CD8-positive, alpha-beta T cell (primary cell): ENCODE measurements at places on chromosomes 2 and 18.
A peak's percentile ranks its signal among the peaks of the same experiment; 100 is the strongest.

DNA sequence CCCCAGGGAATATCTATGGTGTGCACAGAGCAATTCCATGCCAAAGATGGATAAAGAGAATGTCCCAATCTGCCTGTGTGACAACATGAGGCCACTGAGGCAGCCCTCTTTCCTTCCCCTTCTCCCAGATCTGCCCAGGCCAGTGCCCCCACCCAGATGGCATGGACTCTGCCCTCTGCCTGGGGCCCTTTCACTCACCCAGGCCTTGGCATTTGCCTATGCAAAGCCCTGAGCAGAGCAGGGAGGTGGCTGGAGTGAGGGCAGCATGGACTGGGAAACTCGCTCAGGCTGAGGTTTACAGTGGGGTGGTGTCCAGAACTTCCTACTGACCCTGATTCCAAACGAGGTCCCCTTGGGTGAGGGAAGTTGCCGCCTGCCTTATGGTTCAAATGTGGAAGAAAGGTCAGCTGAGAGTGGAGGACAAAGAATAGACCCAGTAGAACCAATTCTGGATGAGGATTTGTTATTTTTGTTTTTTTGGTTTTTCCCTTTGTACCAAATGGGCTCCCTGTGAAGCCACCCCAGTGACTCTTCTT lies 8.9 kb downstream of the SH2D6 start:
- no peak for DNase-seq

- DNase-seq, result no peak
Observed at GRCh38 chr2:120699292-120699691, 36.4 kb upstream of the GLI2 start.

DNA sequence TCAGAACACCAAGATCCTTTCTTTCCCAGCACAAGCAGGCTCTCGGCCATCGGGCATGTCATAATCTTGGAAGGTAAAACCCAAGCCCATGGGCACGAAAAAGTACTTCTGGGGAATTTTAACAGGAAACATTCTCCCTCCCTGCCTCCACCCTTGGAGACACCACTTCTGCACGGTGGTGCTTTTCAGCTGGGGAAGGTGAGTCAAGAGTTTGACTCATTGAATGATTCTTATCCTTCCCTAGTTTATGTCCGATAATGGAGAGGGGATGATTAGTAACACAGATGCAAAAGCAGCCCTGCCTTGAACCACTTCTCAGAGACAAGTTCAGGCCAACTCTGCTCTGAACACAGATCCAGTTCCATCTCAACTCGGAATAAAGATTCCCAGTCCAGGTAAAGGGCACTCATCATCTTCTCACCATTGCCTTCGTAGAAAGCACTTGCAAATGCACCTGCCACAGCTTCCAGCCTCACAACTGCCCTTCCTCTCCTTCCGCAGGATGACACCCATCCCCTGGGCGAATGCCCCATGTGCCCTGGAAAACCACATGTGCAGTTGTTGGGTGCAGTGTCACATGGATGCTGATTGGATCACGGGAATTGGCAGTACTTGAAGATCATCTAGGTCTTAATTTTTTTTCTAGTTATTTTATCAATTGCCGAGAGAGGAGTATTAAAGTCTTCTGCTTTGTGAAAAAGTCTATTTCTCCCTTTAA lies 136.2 kb downstream of the PXDN start:
- no peak for DNase-seq

- no peak for DNase-seq
Observed at GRCh38 chr18:37383036-37383785, 182.4 kb downstream of the CELF4 start.

- DNase-seq, result no peak
Observed at GRCh38 chr2:130303169-130303568, 39.5 kb upstream of the IMP4 start.

DNA sequence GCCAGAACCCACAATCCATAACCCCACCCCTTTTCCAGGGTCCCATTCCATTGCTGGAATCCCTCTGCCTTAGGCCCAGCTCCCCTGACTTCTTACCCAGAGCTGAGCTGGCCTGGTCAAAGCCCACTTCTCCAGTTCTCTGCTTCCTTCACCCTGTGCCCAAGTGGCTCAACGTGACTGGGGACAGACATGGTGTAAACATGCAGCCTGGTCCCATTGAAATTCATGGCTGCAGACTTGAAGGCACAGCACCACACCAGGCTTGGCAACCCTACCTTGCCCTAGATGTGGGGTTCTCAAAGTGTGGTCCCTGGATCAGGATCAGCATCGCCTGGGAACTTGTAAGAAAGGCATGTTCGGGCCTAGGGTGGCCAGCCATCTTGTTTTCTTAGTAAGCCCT lies 3.7 kb downstream of the HS1BP3 start:
- no peak for DNase-seq

GRCh38 chr18:25704494-25704893 lies 352.5 kb upstream of the ZNF521 start:
- DNase-seq, result no peak

DNA sequence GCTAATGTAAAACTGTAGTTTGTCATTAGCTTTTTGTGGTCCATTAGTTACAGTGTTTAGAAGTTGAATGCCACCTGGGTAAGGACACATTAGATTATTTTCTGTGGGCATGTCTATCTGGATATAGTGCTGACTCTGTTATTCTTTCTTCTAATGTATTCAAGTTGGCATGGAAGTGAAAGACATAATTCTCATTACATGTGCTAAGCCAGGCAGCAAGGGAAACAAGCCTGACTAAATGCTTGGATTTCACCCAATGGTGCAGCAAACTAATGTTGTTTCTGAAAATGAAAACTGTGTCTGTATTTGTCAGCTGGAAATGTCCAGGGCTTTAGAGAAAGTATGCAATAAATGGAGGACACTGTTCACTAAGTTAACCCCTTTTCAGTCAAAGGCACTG lies 100.7 kb downstream of the NUP35 start:
- no peak for DNase-seq

GRCh38 chr18:31617031-31617717 lies 25.5 kb downstream of the TTR start:
- no peak for DNase-seq

- DNase-seq, result no peak
Observed at GRCh38 chr18:10591896-10592295, 66.1 kb downstream of the NAPG start.

DNA sequence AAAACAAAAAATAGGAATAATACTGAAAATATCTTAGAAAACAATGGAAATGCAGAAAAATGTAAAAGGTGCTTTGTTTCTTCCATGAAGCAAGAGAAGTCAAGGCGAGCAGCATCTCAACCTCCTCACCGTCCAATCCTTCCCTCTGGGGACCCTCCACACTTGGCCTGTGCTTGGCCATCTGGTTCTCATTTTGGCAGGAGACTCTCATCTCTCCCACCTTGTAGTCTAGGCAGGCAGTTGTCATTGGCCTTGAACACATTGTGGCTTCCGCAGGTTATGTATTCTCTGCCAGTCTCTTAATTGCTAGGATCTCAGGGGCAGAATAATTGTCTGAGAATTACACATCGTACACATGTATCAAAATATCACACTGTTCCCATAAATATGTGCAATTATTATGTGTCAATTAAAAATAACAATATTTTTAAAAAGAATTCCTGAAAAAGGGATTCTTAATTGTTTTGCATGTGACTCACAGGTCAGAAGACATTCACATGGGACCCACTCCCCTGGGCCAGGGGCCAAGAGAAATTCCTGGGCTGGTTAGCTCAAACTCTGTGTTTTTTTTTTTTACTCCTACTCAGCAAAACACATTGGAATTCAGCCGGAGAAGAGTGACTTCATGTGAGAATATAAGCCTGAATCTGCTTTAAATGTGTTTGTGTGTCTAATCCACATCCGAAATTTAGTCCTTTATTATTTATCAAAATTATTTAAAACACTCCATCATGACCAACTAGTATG lies 14.0 kb upstream of the ANKRD62 start:
- no peak for DNase-seq

GRCh38 chr18:9106800-9107584 lies 4.5 kb downstream of the NDUFV2 start:
- no peak for DNase-seq

GRCh38 chr2:168671932-168672331 lies 130.5 kb upstream of the NOSTRIN start:
- DNase-seq, result no peak

DNA sequence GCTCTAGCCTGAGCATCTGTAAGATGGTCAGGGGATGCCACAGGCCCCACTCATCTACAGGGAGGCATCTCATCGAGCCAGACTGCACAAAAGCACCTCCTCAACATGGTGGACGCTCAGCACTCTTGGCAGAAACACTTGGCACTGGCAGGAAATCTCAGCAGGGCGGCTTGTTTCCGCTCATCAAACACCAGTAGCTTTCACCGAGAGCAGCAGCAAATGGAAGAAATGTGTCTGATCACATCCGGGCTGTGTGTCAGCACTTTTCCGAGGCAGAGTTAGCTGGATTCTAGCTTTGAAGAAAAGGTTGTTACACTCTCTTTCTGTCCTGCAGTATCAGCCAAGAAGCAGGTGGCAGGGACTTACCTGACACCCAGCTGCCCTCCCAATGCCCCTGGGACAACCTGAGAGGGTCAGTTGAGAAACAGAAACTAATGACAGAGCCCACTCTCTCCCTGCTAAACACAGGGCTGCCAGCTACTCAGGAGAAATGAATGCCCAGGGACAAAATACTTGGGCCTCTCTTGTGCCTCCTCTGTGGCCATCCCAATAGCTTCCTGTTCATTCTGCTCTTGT lies 68.9 kb upstream of the FZD7 start:
- DNase-seq, result peak; percentile 13

GRCh38 chr2:125711075-125711474 lies 944.9 kb upstream of the GYPC start:
- no peak for DNase-seq

- DNase-seq, result no peak
Observed at GRCh38 chr2:50402654-50402960, 629.3 kb downstream of the NRXN1 start.

- no peak for DNase-seq
Observed at GRCh38 chr2:194166818-194167217, 1490.2 kb upstream of the SLC39A10 start.

DNA sequence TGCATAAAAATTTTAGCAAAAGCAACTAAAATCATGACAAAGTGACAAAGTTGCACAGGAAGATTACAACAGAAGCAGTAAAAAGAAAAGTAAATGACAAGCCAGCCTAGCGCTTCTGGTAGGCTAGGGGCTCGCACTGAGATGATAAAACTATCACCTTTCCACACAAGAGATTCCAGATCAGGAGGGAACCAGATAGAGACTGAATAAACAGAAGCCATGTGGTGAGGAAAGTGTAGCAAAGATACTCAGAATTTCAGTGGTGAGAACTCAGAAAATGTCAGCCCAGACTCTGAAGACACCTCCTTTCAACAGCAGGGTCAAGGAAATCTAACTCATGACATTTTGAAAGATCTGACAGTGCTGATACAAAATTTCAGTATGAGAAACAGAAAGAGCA lies 77.4 kb upstream of the DNAJC10 start:
- DNase-seq, result no peak

- DNase-seq, result no peak
Observed at GRCh38 chr18:13916559-13916958, 1.2 kb upstream of the MC2R start.

DNA sequence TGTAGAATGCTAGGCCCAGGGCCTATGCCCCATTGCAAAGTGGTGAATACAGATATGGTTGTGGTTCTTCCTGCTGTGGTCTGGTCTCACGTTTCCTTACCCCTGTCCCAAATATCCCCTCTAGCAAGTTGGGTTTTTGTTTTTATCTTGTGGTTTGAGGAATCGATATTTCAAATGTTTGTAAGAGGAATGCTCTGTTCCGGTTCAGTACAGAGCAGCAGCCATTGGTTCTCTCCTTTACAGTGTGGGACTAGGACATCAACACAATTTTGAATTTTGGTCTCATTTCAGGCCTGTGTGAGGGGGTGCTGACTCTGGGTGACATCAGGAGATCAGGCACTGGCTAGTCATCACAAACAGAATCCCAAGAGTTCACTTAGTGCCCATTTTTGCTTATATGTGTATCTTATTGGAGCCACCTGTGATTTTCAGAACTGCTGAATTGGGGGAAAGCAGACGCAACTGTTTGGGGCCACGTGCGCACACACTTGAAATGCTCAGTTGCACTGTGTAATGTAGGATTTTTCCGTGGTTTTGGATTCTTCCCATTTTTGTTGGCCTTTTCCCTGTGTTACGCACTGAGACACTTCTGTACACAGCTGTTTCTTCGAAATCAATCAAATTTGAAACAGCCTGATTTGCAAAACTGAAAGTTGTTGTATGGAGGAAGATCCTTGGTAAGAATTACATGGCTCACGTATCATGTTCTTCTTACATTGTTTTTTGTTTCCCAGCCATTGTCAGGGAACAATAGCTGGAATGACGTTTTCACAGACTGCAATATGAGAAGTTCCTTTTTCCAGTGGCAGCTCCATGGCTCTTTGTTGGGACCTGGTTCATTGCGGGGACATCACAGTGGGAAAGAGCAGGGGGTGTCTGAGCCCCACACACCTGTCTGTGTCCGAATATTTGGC lies 8.6 kb downstream of the SH3BP4 start:
- no peak for DNase-seq

DNA sequence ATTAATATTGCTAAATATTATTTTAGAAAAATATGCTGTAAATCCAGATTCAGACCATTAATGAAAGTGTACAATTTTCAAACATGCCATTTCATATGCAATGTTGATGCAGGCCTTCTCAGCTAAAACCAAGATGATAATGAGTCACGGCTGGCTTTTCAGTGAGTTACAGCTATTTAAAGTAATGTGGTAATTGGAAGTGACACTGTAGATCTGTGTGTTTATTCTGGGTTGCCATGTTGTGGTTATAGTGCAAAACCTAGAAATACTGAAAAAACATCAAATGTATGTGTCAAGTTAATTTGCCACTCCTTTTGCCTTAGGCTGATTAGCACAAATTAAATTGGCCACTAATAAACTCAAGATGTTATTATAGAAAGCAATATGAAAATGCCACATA lies 506.6 kb downstream of the ERBB4 start:
- no peak for DNase-seq
